ENCODE measurements at places on chromosomes 16 and 17.

- DNase-seq: no peak
These were observed 59.4 kb upstream of the SIAH1 start for GRCh38 chr16:48444574-48444973.

- DNase-seq: no peak
These were observed 33.5 kb upstream of the DOC2B start for GRCh38 chr17:214881-215331.

- no peak for DNase-seq
These were observed 1.7 kb downstream of the ARHGAP27 start for GRCh38 chr17:45430738-45431530.

- no peak for DNase-seq
These were observed 26.5 kb upstream of the SPNS3 start for GRCh38 chr17:4407216-4407615.
